ENCODE measurements at places on chromosomes 6 and 20.

GRCh38 chr6:137315081-137315480, 95.9 kb upstream of the IFNGR1 start:
- DNase-seq, result no peak

GRCh38 chr6:22281341-22282085, 15.3 kb downstream of the PRL start:
- DNase-seq, result no peak

DNA sequence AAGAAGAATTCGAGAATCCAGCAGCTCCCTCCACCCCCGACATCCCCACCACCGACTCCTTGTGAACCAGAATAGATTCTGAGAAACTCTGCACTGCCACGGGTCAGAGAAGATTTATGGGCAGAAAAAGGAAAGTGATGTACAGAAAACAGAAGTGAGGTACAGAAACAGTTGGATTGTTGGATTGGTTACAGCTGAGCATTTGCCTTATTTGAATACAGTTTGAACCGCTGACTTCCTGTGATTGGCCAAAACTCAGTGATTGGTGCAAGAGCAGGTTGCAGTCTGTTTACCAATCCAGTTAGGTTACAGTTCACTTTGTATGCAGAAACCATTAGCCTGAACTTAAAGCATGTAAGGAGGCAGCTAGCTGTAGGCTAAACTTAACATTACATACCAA, 131.2 kb upstream of the HDDC2 start:
- no peak for DNase-seq

- no peak for DNase-seq
Measured at GRCh38 chr6:158764183-158764849, 54.9 kb downstream of the EZR start.

DNA sequence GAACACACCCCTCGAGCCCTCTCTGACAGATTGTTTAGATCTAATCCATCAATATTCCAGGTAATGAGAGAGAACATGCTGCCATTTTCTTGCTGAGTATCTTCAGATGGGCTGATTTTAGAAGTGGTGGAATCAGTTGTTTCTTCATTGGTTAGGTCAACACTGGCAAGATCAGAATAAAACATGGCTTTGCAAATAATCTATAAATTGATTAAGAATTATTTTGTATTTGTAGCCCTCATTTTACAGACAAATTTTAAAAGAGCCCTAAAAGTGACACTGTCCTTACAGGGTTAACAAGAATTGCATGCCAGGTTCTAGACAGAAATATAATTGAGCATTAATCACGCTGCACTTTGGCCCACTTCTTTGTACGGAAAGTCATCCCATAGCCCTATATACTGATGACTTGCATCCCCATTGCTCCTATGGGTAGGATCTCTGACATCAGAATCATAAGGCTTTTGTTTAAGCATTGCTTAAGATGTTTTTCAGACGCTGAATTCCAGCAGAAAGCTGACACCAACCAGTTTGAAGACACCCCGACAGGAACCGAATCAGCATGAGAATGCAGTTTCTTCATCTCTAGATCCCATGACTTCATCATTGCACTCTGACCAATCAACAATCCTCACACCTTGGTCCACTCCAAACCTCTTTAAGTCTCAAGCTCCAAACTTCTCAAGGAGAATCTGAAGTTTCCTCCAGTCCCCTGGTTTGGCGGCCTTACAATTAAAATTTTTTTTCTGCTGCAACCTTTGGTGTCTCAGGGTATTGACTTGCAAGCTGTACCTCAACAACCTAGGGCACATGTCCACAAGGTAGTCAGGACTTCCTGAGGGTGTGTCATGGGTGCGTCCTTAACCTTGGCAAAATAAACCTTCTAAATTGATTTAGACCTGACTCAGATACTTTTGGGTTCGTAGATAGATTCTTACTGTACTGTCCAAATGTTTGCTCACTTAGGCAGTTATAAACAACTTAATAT, 7.8 kb downstream of the TDP2 start:
- no peak for DNase-seq

DNA sequence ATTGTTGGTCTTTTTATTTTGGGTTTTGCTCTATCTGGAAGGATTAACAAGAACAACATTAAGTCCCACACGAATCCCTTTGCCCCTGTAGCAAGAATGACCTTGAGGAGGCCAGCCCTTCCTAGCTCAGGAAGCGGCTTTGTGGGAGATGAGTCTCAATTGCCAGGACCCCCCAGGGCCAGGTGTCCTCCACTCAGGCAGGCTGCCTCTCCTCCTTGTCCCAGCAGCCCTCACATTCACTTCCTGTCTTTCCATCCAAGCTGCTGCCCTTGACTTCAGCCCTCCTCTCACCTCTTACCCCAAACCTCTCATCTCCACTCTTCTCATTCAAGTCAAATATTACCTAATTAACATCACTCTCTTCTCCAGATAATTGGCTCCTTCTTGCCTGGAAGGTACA, 22.6 kb upstream of the SYNDIG1 start:
- no peak for DNase-seq
